ENCODE measurements at places on chromosomes 3 and 15.

DNA sequence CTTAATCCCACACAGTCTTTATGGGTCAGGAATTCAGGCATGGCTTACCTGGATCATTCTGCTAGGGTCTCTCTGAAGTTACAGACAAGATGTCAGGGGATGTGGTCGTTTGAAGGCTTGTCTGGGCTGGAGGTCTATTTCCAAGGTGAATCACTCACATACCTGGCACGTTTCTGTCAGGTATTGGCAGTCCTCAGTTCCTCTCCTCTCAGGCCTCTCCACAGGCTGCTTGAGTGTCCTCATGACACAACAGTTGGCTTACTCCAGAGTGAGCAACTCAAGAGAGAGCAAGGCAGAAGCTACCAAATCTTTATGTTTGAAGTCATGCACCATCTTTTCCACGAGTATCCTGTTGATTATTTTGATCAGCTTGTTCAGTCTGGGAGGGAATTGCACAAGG, 43.9 kb upstream of the PARP14 start:
- DNase-seq: no peak

- DNase-seq: no peak
Observed at GRCh38 chr3:152322756-152323155, 54.0 kb downstream of the MBNL1 start.

DNA sequence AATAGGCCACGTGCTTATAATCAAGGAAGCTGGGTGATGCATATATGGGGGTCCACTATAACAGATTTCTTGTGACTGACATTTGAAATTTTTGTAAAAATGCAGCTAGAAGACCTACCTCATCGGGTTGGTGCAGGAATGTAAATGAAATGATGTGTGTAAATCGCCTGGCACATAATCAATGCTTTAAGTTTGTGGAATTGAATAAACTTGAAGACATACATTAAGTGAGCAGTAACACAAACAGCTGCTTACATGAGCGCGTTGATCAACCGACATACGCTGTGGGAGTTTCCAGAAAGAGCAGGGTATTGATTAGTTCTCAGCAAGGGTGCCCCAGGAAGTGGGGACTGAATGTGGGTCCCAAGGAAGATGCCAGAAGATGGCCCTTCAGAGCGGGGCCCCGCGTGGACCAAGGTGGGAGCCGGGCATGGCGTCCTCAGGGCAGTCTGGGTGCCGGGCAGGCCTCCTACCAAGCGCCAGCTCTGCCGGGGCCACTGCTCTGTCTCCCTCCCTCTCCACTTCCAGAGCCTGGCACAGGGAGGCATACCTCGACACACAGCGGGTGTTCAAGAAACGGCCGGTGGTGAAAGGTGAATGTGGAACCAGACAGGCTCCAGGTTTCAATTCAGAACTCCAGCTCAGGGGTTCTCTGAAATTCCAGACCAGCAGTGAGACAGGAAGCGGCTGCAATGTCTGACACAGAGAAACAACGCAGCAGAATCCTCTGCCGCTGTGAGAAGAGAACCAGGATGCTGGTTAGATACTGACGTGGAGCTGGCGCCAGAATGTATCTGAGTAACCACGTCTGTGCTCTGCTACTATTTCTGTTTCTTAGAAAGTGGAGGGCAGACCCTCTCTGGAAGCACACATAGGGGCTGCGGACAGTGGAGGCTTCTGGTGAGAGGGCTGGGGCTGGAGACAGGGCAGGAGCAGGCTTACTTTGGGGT, 12.6 kb downstream of the BFSP2 start:
- no peak for DNase-seq

GRCh38 chr3:98326945-98327344, 26.7 kb upstream of the OR5K4 start:
- no peak for DNase-seq

- no peak for DNase-seq
Observed at GRCh38 chr3:194247350-194247740, 103.8 kb downstream of the CPN2 start.

Measured in CD4-positive, alpha-beta T cell treated with Interferon gamma for 1 hour (primary cell).